ENCODE measurements at places on chromosomes 13 and 19.

DNA sequence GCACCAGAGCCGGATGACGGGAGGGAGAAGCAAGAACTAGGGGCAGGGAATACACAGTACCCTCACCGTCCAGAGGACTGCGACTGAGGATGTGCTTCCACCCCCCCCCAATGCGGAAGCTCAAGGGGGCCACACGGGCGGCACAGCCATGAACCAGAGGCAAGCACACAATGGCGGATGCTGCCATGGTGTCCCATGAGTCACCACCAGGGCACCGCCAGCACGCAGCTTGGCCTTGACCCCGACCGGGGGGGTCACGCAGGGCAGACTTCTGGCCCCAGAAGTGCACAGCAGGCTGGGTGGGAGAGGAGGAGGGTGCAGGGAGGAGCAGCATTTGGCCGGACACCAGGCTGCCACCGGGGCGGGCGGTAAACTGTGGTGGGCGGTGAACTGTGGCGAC is 83.5 kb upstream of the ZNF254 start:
- DNase-seq = no peak

DNA sequence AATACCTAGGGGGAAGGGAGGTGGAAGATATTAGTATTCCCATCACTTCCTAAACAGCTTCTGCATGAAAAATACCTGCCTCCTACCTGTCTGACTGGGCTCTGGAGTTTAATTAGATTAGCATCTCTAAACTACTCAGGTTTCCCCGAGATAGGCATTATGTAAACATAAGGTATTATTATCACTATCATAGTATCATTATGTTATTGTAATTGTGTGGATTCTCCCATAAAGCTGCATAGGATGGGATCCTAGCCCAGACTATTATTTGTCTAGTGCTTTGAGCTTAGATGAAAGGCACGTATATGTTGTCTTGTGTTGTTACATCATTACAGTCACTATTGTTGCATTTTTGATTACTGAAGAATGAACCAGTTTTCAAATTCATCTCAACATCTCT is 115.2 kb upstream of the SOX21 start:
- DNase-seq = no peak

DNA sequence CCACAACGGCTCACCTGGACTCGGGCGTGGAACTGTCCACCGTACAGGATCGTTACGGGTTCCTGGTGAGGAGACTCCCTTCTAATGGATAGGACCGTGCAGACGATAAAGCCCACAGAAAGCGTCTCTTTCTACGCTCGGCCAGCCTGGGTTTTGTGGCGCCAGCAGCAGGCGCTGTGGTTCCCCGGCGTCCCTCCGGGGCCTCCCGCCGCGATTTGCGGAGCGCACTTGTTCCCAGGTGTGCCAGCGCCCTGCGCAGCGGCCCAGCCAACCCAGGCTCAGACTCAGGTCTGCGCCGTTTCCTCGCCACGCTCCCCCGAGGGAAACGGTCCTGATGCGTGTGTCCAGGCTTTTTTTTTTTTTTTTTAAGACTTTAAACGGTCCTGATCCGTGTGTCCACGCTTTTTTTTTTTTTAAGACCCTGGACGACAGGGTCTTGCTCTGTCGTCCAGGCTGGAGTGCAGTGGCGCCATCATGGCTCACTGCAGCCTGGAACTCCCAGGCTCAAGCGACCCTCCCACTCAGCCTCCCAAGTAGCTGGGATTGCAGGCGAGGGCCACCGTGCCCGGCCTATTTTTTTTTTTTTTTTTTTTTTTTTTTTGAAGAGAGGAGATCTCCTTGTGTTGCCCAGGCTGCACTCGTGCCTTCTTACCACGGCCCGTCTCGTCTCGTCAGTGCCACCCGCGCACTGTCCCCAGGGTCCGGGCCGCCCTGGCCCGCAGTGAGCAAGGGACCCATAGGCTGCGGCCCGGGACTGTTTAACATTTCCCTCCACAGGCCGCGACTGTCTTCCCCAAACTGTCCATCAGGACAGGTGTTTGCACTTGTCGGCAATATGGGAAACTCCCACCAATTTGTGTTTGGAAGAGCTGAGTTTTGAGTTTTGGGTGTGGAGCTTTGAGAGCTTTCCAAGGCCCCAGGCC is 23.8 kb downstream of the GJA3 start:
- peak; percentile 33 for DNase-seq

DNA sequence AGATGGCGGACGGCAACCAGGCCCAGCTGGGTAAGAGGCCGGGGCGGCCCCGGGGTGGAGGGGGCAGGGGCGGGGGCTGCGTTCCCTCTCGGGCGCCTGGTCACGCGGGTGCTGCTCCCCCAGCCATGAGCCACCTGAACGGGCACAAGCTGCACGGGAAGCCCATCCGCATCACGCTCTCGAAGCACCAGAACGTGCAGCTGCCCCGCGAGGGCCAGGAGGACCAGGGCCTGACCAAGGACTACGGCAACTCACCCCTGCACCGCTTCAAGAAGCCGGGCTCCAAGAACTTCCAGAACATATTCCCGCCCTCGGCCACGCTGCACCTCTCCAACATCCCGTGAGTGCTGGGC is 11.1 kb downstream of the PTBP1 start:
- DNase-seq = no peak

- DNase-seq = no peak
These were observed 4.0 kb upstream of the ZNF628 start for GRCh38 chr19:55472463-55472862.

DNA sequence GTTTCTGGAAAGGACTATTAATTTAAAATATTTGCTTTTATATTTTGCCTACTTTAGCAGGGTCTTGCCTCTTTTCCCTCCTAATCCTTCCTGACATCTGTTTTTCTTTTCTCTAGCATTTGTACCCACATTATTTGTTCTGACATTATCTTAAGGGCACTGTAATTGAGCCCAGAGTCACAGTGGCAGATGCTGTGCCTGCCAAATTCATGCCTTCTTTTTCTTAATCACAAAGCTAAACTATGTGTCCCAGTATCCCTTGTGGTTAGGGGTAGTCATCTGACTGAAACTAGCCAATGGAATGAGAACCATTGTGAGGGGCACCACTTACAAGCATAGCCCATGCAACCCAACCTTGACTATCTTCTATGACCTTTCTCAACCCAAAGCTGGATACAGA is 562.9 kb downstream of the MYO16 start:
- no peak for DNase-seq

DNA sequence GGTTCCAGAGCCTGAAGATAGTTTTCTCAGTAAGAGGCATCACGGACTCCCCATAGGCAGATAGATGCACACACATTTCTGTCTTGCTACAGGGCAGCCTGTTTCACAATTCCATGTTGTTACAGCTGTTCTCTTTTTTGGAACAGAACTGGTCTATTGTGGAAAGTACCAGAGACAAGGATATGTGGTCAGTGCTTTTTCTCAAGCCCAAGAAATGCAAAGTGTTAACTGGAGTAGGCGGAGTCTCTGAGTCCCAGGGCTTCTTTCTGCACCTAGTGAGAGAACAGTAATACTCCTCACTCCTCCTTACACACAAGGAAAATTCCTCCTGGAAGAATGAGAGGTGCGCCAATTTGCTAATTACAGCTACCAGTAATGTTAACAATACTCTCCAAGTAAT is 141.6 kb upstream of the ARGLU1 start:
- DNase-seq = no peak
